AG08396 (cell line): ENCODE measurements at places on chromosomes 4 and X.

DNA sequence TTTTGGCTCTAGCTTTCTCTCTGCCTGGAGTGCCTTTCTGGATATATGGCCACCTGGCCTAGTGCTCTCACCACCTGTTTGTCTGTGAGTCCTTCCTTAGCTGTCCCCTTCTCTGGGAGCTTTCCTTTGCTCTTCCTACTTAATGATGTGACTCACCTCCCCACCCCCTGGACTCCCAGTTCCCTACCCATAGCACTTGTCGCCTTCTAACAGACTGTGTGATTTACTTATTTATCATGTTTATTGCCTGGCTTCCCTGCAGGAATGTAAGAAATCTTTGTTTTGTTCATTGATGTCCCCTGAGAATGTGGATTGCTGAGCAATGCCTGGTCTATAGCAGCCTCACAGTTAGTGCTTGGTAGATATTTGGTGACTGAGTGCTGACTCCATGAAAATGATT is 18.9 kb downstream of the ADD1 start:
- DNase-seq = peak; percentile 40

DNA sequence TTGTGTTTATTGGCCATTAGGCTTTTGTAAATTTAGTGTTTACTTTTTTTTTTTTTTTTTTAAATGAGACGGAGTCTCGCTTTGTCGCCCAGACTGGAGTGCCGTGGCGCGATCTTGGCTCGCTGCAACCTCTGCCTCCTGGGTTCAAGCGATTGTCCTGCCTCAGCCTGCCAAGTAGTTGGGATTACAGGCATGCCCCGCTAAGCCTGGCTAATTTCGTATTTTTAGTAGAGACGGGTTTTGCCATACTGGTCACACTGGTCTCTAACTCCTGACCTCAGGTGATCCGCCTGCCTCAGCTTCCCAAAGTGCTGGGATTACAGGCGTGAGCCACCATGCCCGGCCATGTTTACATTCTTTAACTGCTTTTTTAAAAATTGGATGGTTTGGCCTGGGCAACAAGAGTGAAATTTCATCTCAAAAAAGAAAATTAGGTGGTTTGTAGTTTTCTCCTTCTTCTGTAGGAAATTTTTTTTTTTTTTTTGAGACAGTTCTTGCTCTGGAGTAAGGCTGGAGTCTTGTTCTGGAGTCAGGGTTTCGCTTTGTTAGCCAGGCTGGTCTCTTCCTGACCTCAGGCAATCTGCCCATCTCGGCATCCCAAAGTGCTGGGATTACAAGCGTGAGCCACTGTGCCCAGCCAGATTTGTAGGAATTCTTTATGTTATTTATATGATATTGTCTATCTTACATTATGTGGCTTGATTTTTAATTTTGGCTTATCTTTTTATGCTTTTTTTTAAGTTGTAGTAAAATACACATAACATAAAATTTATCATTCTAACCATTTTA is 15.1 kb downstream of the UBE2K start:
- DNase-seq = no peak

DNA sequence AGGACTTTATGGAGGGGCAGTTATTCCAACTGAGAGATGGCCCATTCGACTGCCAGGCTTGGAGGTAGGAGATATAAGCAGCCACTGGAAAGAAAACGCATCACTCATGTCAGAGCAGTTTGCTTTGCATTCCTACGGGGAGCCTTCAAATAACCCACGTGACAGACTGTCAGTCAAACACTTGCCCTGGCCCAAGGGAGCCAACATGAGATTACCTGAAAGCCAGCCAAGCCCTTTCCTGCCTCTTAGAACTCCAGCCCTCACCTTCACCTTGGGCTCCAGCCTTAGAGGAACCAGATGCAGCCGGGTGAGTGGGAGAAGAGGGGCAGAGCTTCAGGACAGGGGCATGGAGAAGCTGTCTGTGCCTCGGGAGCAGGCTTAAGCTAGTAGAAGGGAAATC is 95.3 kb upstream of the CXCL13 start:
- no peak for DNase-seq

GRCh38 chr4:174483792-174484191 is 38.5 kb downstream of the HPGD start:
- no peak for DNase-seq

GRCh38 chr4:6324461-6324998 is 54.9 kb downstream of the WFS1 start:
- DNase-seq = no peak

GRCh38 chrX:151458824-151459223 is 61.8 kb downstream of the VMA21 start:
- no peak for DNase-seq

DNA sequence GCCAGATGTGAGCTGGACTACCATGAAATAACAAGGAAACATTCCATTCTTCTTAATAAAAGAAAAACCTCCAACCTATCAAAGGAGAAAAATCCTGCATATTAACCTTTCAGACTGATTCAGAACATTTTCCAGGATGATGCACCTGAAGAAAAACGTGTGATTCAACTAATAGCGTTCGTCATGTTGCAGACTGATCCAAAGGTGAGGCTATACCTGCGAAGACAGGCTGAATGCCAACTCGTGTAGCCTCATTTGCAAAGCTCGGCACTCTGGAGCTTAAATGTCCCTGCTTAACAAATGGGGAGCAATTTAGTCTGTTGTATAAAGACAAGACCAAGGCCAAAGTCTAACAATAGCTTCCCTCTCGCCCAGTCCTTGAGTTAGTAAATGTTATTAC is 172.0 kb upstream of the NOCT start:
- no peak for DNase-seq
